Heart right ventricle (tissue), 16 donors: ENCODE measurements at places on chromosomes 7 and 10.
A peak's percentile ranks its signal among the peaks of the same experiment; 100 is the strongest.

DNA sequence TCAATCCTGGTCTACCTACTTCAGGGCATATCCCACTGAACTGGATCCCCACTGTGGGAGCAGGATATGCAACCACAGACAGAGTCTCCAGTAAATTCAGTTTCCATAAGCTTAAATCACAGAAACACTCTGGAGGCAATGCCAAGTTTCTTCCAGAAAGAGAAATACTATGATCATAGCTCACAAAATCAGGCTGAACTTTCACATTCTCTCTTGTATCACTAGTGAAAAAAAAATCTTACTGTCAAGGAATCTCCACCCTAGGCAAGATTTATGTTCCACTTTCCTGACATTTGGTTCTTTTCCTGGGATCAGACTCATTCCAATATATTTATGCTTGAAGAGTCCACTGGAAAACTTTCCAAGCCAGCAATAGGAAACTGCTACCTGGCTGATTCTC lies 749.0 kb downstream of the SUGCT start:
- no peak for DNase-seq

DNA sequence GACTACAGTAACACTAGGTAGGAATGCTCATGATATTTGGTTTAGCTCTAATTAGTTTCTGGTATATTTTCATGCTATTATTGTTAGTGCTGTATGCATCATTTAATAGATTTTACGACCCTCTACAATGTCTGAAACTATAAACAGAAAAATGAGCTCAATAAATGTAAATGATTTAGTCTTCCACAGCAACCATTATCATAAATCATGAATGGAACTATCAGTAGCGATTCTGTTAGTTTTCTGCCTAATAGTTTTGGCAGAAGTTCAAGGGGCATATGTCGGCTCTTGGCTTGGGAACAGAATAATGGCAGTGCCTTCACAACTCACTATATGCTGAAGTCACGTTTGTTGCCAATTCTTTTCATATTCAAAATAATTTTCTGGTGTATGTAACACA lies 494.8 kb downstream of the PARD3 start:
- DNase-seq = no peak

- peak; percentile 18 for DNase-seq
Measured at GRCh38 chr7:24573554-24574338, 494 bp downstream of the PALS2 start.

- DNase-seq = no peak
Measured at GRCh38 chr7:117836-118614, 74.3 kb upstream of the FAM20C start.

GRCh38 chr10:62133618-62134017 lies 135.0 kb downstream of the RTKN2 start:
- no peak for DNase-seq
